ENCODE measurements at places on chromosomes 16 and 17. TPM values are rescaled to one million over a fixed set of nuclear protein-coding genes. Genes with fewer than 3 reads are reported as not detected.

The HOXB6 gene
- total RNA-seq, result 2.0 TPM

The MYCBPAP gene
- total RNA-seq, result 1.0 TPM

The MINK1 gene
- total RNA-seq, result 41.7 TPM

The OR3A3 gene
- not detected for total RNA-seq

The TRIM47 gene
- total RNA-seq, result 53.4 TPM

The RNF222 gene
- total RNA-seq, result not detected
